Pancreas (tissue), 10 donors: ENCODE measurements at places on chromosomes 4 and X.

GRCh38 chr4:15215109-15215508 is 212.7 kb upstream of the C1QTNF7 start:
- DNase-seq: no peak

GRCh38 chr4:151678048-151678872 is 82.5 kb downstream of the GATB start:
- no peak for DNase-seq

DNA sequence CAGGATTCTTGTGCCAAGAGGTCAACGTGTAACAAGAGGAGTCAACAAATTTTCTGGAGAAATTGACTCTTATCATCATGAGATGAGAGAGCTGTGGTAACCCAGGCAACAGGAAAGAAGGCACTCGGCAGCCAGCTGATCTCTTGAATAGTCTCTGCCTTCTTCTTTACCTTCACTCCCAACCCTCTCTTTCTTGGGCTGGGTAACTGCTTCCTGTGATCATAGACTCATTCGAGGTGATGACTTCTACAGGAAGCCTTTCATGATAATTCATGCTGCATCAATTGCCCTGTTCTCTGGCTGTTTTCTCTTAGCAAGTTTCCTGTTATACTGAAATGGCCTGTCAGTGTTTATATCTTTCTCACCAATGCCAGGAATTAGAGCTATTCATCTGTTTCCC is 70.8 kb upstream of the FSTL5 start:
- DNase-seq: no peak

DNA sequence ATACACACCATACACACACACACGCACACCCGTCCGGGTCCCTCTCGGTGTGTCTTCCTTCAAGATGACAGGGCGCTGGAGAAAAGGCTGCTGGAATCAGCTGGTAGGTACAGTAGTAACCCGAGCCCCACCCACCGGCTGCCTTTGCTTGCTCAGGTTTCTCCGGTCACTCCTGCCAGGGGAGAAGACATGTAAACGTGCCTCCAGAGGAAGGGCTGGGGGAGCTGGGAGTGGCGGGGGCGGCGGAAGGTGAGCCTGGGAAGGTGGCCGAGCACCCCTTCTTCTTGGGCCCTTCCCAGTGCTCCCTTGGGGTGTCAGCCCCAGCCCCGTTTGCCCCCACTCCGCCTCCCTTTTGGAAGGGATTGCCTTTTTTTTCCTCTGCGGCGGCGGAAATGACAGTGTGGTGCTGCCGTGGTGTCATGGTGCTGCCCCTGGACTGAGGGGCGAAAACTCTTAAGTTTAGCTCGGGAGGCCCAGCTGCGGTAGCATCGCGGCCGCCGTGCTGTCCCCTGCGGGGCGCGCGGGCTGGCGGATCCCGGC is at the start of gene MID2:
Gene MID2 (plus strand): TSS at position 169 of the 540 bp plus-strand sequence. CDS start 561 bp downstream, outside the sequence.
- peak; percentile 68 for DNase-seq

- no peak for DNase-seq
Observed at GRCh38 chr4:37732526-37733186, 46.5 kb upstream of the RELL1 start.

- no peak for DNase-seq
Observed at GRCh38 chrX:5648941-5649568, 579.6 kb downstream of the NLGN4X start.

DNA sequence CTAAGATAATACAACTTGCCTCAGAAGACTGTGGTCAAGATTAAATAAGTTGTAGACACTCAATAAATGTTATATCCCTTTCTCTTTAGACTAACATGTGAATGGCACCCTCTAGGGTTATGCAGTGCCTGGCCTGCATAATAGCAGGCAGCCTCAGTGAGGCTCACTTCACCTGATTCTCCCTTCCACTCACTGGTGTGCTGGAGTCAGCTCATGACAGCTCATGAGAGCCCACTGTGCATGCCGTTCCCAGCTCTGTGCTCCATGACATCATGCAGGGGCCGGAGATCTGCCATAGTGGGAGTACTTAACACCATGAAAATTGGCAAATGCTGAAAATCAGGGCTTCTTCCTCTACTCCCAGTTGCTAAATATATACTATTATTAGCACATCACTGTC is 64.5 kb downstream of the TEC start:
- no peak for DNase-seq

DNA sequence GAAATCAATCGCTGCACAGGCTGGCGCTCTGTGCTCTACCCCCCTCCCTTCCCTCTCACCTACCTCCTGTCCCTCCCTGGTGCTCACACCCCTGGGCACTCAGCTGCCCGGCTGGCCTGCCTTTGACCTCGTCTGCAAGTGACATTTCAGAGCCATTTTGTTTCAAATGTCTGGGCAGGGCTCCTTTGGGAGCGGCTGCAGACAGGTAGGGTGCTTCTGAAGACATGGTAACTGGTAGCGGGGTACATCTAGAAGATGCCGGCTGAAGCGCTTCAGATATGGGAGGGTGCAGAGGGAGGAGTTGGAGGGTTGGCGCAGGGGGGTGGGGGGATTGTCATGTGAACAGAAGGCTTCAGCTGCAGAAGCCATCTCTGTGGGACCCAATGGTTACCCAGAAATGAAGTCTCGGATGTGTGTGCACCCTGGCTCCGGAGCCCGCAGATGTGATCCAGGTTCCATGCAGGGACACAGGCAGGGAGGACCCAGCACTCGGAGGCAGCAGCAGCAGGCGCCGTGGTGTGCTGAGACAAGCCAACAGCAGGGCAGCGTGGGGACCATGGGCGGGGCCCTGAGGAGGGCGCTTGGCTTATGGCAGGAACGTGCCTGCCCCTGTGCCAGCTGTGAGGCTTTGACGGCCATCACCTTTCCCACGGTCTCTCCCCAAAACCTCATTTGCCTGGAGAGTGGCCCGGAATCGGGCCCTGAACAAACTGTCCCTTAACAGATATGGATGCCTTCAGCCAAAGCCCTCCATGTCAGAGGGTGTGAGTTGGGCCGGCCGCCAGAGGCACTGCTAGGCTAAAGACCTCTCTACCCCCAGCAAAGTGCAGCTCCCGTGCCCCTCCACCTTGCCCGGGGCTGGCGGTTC is 7.6 kb upstream of the DUSP9 start:
- no peak for DNase-seq

GRCh38 chrX:80021621-80022020 is 7.1 kb downstream of the TBX22 start:
- no peak for DNase-seq

- no peak for DNase-seq
Observed at GRCh38 chrX:105314458-105314857, 94.0 kb upstream of the TEX13A start.

DNA sequence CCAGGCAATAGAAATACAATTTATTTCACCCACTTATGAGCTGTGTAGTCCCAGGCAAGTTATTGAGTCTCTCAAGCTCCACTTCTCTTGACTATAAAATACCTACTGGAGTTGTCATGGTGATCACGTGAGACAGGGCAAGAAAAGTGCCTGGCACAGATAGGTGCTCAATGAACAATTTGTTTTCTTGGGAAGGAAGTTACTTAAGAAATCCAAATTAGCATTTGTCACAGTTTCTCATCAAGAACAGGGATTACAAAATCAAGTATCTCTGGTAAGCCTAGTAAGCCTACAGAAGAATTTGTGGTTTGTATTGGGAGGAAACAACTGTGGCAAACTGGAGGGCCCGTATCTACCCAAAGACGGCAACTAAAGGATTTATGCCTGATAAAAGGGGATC is 37.5 kb upstream of the RASGEF1B start:
- no peak for DNase-seq

GRCh38 chr4:55078987-55079386 is 46.4 kb downstream of the KDR start:
- no peak for DNase-seq

DNA sequence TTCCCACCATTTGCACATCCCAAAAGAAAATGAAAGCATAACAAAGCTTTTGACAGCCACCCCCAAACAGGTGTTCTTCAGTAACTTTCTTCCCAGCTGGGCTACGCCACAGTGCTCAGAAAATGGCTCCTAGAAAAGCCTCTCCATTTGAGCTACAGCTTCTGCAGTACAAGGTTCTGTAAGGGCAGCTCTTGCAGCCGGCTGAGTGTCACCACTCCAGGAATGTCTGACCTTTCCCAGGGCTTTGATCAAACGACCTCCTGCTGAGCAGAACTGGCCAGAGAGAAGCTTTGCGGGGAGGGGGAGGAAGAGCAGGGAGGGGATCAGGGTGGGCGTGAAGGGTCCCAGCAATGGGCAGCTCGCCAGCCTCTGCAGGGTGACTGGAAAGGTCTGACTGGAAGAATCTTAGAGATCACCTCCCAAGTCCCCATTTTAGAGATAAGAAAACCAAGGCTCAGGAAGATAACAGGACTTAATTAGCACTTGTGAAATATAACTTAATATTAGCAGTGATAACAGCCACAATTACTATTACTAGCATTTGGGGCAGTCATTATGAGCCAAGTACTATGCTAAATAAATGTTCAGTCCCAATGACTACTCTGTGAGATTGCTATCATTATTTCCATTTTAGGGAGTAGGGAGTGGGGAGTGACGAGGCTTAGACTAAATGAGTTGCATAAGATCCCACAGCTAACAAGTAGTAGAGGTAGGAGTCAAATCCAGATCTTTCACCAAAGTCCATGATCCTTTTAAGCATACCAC is 51.1 kb downstream of the LEF1 start:
- no peak for DNase-seq

- DNase-seq: no peak
Observed at GRCh38 chrX:56738670-56739069, 9.6 kb downstream of the NBDY start.

DNA sequence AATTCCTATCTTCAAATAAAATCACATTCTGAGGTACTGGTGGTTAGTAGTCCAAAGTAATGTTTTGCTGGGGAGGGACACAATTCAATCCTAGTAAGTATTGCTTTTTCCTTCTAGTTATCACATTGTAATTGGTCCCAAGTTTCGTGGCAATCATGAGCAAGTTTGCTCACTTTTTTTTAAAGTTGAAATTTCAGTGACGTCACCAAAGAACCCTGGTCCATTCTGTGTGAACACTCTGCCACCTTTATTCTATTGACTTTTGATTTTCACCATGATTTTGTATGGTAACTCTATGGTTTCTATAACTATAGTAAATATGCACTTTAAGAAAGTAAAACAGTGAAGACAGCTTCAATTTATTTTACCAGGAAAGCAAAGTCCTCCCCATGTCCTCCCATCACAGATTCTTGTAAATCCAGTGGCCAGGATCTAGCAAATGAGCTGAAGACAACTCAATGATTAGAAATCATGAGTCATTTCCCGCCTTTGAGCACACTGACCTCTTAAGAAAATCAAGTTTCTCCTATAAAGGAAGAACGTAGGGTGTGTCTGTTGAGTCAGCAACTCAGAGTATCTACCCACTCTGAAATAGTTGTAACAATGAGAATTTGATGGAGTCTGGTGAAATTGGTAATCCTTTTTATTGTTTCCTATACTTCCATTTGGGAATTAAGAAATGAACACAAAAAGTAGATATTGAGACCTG is 1306.6 kb upstream of the PABPC4L start:
- no peak for DNase-seq

GRCh38 chr4:35539404-35540055 is 704.8 kb downstream of the ARAP2 start:
- DNase-seq: no peak

DNA sequence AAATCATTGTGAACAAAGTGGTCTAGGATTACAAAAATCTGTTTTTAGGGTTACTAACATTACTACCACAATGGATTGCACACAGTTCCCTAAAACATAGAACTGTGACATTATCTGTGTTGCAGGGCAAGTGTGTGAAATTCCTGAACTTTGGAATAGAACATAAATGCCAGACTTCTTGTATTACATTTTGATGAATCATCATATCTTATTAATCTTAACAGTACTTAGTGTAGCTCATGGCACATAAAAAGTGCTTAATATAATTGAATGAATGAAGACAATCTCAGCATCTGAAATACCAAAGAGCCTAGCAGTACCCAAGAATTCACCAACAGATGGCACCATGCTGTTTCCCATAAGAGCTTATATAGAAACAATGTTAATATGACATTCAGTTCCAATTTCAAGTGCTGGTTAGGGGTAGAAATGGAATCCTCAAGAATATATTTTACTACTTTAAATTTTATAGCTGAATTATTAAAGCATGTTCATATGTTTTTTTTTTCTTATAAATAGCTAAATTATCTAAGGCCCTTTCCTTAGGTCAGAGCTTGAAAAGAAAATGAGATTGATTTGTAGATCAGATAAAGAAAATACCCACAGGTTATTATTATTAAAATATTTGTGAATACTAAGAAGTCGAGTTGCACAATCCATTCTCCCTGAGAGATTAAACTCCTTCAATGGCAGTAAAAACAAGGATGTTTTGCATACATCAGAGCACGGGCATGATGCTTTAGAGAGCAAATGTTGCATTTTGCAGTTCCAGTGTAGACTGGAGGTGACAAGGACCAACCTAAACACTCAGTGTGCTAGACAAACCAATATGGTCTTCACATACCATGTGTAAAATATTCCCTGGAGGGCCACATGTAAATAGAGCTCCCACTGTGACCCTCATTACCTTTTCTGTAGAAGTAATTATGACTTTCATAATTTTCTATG is 25.7 kb upstream of the SHISA3 start:
- no peak for DNase-seq

GRCh38 chr4:161252520-161253141 is 911.2 kb downstream of the FSTL5 start:
- DNase-seq: no peak

GRCh38 chr4:7294176-7294756 is 101.9 kb downstream of the SORCS2 start:
- no peak for DNase-seq

GRCh38 chr4:108763226-108763593 is 357 bp upstream of the ETNPPL start:
- DNase-seq: no peak

- no peak for DNase-seq
Observed at GRCh38 chr4:121034017-121034416, 38.3 kb downstream of the NDNF start.

DNA sequence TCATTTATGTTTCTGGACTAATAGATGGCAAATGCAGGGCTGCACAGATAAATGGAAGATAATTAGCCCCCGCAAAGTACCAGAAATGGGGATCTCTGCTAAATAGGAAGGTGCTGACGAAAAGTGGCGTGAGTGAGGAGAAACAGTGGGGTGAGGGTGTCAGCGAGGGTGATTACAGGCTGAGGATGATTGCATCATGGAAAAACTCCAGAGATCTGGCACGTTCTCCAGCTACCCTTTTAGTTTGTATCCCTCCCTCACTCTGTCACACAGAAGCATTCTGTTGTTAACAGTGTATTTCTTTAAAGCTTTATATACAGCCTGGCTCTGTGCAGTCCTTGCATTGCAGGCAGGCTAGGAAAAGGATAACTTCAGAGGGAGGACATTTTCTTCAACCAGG is 309.6 kb upstream of the DDX53 start:
- no peak for DNase-seq
